ENCODE measurements at places on chromosomes 1 and 21.

DNA sequence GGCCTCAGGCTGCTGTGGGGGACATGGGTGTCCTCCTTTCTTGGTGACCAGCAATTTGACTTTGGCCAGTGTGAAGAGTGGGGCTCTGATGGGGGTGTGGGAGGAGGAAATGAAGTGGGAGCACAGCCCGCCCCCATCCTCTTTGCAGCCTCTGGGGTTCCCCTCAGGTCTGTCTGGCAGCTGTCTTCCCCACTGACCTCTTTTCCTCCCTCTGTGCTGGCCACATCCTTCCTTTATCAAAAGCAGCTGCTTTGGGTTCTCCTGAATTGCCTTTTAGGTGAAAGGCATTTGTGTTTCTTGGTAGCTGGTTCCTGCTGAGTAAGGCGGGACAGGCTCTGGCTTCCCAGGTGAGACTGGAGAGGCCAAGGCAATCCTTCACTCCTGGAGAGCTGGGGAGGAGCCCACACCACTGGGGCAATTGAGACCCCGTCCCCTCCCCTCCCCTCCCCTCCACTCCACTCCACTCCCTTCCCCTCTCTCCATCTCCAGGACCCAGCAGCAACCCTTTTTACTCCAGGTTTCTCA is 24.9 kb downstream of the PCAT6 start:
- DNase-seq, result no peak

DNA sequence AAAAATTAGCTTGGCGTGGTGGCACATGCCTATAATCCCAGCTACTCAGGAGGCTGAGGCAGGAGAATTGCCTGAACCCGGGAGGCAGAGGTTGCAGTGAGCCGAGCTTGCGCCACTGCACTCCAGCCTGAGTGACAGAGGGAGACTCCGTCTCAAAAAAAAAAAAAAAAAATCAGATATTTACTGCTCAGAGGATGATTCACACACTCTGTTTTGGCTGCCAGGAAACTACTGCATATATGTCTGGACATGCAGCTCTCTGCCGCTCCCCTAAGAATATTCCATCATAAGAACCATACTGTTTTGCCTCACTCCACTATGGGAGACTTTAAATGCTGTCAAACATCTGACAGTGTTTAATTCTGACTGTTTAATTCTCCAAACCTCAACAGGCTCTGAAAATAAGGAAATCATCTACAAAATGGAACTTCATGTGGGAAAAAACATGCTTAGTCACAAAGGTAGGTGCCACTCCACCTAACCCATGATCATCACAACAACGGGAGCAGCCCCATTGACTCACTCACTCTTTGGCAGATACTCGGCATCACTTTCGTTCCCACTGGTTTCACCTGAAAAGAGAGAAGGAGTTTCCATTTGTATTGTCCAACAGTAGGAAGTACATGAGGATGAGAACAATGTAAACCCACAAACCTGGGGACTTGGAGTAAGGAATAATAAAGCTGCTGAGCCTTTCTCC is 29.3 kb upstream of the BCAS2 start:
- DNase-seq, result no peak

DNA sequence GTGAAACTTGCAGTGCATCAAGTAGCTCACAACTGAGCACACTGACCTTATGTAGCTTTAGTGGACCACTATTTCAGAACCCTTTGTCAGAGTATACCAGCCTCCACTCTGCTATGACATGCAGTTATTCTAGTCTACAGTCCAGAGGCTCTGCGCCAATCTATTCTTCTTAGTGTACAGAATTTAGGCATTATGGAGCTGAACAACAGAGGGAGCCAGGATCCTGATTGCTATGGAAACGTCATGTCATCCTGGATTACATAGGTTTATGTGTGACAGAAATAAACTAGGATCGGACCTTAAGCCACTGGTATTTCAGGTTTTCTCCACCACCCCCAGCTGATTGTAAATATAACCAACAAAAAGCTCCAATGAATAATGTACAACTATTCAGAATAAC is 48.1 kb upstream of the EEIG2 start:
- DNase-seq, result peak; percentile 29

- DNase-seq, result no peak
Observed at GRCh38 chr1:147849098-147849895, 53.3 kb upstream of the GJA8 start.

GRCh38 chr1:208208132-208208487 is 36.1 kb downstream of the PLXNA2 start:
- no peak for DNase-seq

- DNase-seq, result no peak
Observed at GRCh38 chr1:4668743-4669700, 14.6 kb downstream of the AJAP1 start.

GRCh38 chr21:33762803-33763581 is 120.7 kb downstream of the ITSN1 start:
- DNase-seq, result no peak

- DNase-seq, result no peak
Observed at GRCh38 chr1:220991959-220992704, 112.9 kb downstream of the HLX start.

DNA sequence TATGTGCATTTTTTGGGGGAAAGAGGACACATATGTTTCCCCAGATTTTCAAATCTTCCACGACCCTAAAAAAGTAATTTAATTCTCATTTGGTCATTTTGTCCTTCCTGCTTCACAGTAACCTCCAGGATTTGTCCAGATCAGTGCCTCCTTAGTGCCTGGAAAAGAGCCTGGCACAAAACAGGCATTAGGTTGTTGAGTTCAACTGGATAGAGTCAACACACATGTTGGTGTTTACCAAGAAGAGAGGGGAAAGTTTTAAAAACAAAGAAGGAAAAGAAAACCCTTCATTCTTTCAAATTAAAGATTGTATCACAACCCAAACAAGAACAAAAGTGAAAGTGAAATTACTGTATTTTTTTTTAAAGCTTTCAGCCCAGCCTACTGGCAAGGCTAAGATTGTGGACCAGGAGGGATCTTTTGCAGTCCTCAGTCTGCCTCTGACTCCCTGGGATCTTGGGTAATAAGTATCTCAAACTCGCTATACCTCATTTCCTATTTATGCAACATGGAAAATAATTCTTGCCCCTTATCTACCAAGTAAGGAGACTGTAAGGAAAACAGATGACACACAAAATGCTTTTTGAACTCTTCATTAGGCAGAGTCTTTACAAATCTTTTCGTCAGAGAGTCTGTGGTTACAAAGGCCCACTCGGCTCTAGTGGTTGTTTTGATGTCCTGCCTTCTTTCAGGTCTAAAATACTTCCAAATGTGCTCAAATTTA is 57.8 kb downstream of the ZNF281 start:
- no peak for DNase-seq

DNA sequence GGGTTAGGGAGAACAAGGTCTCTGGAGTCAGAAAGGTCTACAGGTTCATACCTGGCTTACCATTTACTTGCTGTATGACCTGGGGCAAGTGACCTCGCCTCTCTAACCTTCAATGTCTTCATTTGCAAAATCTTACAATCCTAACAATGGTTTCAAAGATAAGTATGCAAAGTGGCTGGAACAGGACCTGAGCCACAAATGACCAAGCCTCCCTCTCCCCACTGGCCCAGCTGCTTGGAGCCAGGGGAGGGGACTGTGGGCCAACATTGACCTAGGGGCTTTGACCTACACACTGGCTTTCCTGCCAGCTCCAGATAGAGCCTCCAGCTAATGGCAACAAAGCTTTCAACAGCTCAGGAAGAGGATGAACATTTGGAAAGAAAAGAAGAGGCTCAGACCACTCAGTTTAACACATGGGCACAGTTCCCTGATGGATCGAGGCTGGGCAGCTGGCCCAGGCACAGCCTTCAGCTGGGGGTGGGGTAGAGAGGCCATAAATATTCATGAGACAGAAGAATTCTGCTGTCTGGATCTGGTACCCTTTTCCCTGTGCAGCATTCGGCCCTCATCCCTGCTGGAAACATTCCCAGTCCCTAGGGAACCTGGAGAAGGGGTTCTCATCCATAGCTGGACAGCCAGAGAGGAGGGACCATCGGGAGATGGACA is 12.9 kb downstream of the PTAFR start:
- no peak for DNase-seq

GRCh38 chr1:174761901-174762585 is 237.7 kb upstream of the CACYBP start:
- DNase-seq, result no peak

- no peak for DNase-seq
Observed at GRCh38 chr1:108000620-108001111, 35.7 kb upstream of the VAV3 start.

GRCh38 chr1:220391491-220391890 is 119.2 kb upstream of the RAB3GAP2 start:
- DNase-seq, result no peak

DNA sequence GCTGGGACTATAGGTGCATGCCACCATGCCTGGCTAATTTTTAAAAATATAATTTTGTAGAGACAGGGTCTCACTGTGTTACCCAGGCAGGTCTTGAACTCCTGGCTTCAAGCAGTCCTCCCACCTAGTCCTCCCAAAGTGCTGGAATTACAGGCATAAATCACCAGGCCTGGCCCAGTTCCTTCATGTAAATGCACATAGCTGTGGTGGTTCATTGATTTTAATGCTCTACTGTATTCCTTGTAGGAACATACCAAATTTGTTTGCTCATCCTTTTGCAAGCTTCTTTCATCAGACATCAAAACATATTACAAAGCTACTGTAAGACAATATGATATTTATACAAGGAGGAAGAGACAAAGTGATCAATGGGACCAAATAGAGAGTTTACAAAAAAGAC is 237.5 kb upstream of the ESRRG start:
- DNase-seq, result no peak

GRCh38 chr1:155072531-155073289 is 5.9 kb upstream of the EFNA3 start:
- DNase-seq, result no peak

DNA sequence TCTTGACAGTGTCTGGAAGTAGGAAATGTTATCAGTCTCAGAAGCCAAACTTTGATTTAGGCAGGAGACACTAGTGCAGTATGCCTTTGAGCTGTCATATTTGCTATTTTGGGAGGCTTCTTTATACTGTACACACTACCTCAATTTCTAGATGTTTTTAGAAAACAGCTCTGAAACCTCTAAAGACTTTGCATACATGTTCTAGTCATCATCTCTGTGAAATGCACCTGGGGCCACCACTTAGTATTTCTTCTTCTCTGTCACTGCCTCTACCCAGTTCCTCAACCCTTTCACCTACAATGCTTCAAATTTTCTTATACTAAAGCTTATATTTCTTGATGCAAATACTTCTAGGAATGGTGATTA is 29.1 kb upstream of the PLA2G4A start:
- no peak for DNase-seq

GRCh38 chr1:159444511-159444910 is 5.0 kb downstream of the OR10J1 start:
- no peak for DNase-seq

- no peak for DNase-seq
Observed at GRCh38 chr1:232111611-232112010, 485.0 kb downstream of the DISC1 start.

GRCh38 chr1:57423135-57423655 is 665 bp downstream of the DAB1 start:
- DNase-seq, result no peak

- DNase-seq, result no peak
Observed at GRCh38 chr1:108314815-108315214, 70.9 kb upstream of the NBPF4 start.

DNA sequence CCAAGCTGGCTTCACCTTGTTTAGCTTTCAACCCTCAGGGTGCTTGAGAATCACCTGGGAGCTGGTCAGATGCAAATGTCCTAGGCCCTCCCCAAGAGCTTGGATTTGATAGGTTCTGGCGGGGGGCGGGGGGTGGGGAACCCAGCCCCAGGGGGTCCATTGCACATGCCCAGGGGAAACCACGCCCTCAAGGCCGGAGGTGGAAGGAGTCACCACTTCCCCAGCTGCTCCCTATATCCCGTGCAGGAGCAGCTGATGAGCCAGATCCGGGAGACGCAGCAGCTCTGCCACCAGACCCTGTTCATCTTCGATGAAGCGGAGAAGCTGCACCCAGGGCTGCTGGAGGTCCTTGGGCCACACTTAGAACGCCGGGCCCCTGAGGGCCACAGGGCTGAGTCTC is 5.8 kb downstream of the TOR3A start:
- peak; percentile 20 for DNase-seq

GRCh38 chr1:236142253-236143103 is at the start of gene GPR137B:
GPR137B (plus strand) TSS chr1:236142539; CDS start chr1:236142623, 84 bp downstream.
- peak; percentile 81 for DNase-seq

DNA sequence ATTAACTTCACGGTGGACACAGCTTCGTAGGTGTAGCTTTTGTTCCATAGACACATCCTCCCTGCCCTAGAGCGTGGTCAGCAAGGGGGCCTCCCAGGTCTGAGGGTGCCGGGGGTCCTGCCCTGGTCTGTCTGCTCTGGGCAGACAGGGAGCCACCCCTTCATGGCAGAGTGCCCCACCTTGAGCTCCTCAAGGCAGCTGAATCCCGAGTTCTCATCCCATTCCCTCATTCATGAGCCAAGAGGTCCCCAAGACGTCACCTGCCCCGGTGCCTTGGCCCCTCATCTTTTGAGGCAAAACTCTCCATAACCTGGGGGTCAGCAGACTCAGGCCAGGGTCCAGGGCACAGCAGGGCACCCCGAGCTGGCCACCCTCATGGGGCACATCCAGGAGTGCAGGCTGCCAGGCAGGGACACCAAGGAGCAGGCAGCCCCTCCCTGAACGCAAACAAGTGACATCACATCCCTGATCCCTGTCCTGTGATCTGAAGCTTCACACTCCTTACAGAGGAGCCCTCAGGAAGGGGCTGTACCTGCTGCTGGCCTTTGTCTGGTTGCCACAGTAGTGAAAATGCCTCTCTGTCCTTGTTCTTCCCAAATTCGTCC is 23.3 kb downstream of the UBASH3A start:
- DNase-seq, result no peak

DNA sequence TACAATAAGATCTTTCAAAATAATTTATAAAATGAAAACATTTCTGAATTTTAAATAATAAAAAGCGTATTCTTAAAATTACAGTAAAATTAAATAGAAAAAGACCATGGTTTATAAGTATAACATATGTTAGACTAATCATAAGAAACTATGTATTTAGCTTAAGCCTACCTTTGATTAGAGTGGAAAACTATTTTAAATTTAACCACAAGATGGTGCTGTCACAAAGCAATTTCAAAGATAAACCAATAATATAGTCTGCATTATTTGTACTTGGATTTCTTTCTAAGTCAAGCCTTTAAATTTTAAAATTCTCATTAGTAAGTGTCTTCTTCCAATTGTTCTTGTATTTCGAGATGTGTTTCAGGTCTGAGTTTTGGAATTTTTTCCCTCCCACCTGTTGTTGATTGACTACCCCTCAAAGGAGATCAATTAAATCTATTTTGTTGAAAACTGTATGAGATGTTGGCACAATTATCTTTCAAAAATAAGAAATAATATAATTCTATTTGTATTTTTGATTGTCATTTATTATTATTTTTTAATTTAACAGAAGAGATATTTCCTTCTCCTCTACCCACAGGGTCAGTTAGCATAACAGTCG is 459.8 kb downstream of the KCNT2 start:
- DNase-seq, result no peak

DNA sequence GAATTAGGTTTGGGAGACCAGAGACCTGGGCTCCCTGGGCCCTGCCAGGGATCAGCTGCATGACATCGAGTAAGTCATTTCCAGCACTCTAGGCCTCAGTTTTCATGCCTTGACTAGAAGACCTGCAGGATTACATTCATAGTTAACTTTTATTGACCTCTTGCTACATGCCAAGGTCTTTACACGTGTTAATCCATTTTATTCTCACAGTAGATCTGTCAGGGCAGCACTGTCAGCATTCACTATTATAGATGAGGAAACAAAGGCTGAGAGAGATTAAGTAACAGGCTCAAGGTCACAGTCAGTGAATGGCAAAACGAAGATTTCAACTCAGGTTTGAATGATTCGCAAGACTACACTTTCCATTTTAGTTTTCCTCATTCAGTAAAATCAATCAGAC is 37.0 kb downstream of the PGM1 start:
- no peak for DNase-seq

GRCh38 chr21:37381883-37382585 is 15.5 kb downstream of the DYRK1A start:
- DNase-seq, result no peak
